Activated CD8-positive, alpha-beta memory T cell treated with anti-CD3 and anti-CD28 coated beads, Interleukin-2, amount 10 ng/mL, durations not matched to agents 7 days and 5 days (primary cell): ENCODE measurements at places on chromosomes 12 and 14. TPM values are rescaled to one million over a fixed set of nuclear protein-coding genes. Genes with fewer than 3 reads are reported as not detected.

DNA sequence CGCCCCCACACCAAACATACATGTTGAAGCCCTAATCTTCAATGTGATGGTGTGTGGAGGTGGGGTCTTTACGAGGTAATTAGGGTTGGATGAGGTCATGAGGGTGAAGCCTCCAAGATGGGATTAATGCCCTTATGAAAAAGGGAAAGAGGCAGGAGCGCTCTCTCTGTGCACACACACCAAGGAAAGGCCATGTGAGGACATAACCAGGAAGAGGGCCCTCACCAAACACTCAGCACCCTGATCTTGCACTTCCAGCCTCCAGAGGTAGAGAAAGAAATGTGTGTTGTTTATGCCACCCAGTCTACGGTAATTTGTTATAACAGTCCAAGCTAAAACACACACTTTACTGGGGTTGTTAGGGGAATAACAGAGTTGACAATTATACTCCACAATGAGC lies 14.6 kb upstream of the PITPNM2 start:
- H3K36me3 ChIP-seq, result peaks cover 39% of the 10 kb centered on the region
- H3K27ac ChIP-seq, result peak overlapping the region; percentile 29
- H3K27me3 ChIP-seq, result no peaks in the 10 kb centered on the region
- H3K4me1 ChIP-seq, result peaks cover 11% of the 10 kb centered on the region
- H3K4me3 ChIP-seq, result no peak overlapping the region
- DNase-seq, result no peak

- H3K27me3 ChIP-seq, result peaks cover 44% of the 10 kb centered on the region
- no peaks in the 10 kb centered on the region for H3K4me1 ChIP-seq
- DNase-seq, result no peak
- no peak overlapping the region for H3K4me3 ChIP-seq
Observed at GRCh38 chr12:2648406-2648805, 146.4 kb upstream of the FKBP4 start.

DNA sequence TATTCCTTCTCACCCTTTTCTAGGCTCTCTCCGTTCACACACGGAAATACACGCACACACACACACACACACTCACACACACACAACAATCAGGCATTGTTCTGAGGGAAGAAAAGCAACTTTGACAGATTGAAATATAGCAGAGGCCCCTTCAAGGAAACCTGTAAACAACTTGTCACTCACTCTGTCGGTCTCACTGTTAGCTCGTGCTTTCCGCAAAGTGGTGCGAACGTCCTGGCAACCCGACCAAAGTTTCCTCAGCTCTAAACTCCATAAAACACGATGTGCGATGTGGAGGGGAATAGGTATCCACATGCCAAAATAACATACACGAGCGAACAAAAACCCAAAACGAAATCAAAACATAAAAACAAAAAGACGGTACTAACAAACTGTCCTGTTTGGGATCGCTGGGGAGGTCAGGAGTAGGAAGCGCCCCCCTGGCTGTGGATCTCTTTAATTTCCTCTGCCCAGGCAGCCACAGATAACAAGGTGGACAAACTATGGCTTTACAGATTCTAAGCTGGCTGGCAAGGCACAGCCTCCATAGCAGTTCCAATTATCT lies 822 bp upstream of the SOX5 start:
- H3K27ac ChIP-seq, result no peak overlapping the region
- H3K4me3 ChIP-seq, result no peak overlapping the region
- H3K4me1 ChIP-seq, result no peaks in the 10 kb centered on the region
- DNase-seq, result no peak
- H3K27me3 ChIP-seq, result no peaks in the 10 kb centered on the region

GRCh38 chr14:64193821-64194220 lies 100.3 kb downstream of the ESR2 start:
- no peak overlapping the region for H3K4me3 ChIP-seq
- peaks cover 9% of the 10 kb centered on the region for H3K4me1 ChIP-seq
- DNase-seq, result no peak
- H3K27me3 ChIP-seq, result no peaks in the 10 kb centered on the region
- H3K36me3 ChIP-seq, result peaks cover 22% of the 10 kb centered on the region

DNA sequence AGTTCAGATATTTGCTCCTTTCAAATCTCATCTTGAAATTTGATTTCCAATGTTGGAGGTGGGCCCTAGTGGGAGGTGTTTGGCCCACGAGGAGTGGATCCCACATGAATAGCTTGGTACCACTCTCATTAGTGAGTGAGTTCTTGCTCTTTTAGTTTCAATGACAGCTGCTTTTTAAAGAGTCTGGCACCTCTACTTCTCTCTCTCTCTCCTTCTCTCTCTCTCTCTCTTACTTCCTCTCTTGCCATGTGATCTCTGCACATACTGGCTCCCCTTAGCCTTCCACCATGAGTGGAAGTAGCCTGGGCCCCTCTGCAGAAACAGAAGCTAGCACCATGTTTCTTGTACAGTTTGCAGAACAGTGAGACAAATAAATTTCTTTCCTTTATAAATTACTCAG lies 25.1 kb downstream of the GPR65 start:
- H3K36me3 ChIP-seq, result peaks cover 26% of the 10 kb centered on the region
- H3K27me3 ChIP-seq, result no peaks in the 10 kb centered on the region
- peak overlapping the region; percentile 59 for H3K27ac ChIP-seq
- H3K4me3 ChIP-seq, result no peak overlapping the region
- DNase-seq, result no peak
- H3K4me1 ChIP-seq, result peaks cover 44% of the 10 kb centered on the region

DNA sequence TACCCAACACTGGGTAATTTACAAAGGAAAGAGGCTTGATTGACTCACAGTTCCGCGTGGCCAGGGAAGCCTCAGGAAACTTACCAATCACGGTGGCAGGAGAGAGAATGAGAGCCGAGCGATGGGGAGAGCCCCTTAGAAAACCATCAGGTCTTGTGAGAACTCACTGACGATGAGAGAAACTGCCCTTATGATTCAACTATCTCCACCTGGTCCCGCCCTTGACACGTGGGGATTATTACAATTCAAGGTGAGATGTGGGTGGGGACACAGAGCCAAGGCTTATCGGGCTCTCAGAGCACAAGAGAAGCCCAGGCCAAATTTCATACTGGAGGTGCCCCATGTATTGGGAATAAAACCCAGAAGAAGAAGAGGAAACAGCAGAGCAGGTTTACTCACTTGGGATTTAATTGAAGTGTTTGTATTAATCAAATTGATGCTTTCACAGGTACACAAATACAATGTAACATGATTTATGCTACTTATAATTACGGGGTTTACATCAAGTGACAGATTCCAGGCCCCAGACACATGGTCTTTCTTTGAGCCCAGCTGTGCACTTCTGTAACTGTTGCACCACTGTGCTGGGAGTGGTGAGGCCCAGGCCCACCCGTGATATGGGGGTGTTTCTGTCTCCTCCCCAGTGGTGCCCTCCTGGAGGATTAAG lies 8.2 kb upstream of the CCDC85C start:
- no peak overlapping the region for H3K4me3 ChIP-seq
- H3K27ac ChIP-seq, result no peak overlapping the region
- H3K4me1 ChIP-seq, result no peaks in the 10 kb centered on the region

DNA sequence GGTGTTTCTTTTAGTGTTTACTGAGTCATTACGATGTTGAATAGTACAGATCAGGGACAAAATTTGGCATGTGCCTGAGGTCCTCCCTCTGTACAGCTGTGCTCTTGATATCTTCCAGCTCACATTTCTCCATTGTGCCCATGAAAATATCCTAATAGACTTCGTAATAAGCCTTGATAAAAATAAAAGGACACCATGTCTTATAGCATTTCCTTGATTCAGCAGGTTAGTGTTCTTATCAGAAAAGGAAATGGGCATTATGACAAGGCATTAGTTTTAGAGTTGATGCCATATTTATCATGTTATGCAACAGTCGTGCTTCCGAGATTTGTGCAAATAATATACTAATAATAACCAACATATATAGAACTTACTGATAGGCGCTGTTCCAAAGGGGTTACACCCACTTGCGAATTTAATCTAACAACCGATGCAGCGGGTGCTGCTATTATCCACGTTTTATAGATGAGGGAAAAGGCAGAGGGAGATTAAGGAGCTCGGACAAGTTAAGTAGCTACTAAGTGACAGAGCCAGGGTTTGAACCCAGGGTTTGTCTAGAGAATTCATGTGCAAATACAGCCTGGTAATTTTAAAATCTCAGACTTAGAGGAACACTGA lies 15.1 kb upstream of the WNK1 start:
- no peaks in the 10 kb centered on the region for H3K36me3 ChIP-seq
- H3K4me1 ChIP-seq, result peaks cover 10% of the 10 kb centered on the region
- no peak overlapping the region for H3K4me3 ChIP-seq

- H3K4me3 ChIP-seq, result no peak overlapping the region
- H3K4me1 ChIP-seq, result peaks cover 8% of the 10 kb centered on the region
- H3K27ac ChIP-seq, result no peak overlapping the region
Observed at GRCh38 chr14:58574623-58575022, 63.1 kb upstream of the DACT1 start.

GRCh38 chr12:89236748-89237383 lies 115.4 kb downstream of the DUSP6 start:
- peaks cover 50% of the 10 kb centered on the region for H3K4me1 ChIP-seq
- H3K4me3 ChIP-seq, result no peak overlapping the region
- no peaks in the 10 kb centered on the region for H3K27me3 ChIP-seq
- DNase-seq, result no peak
- peaks cover 37% of the 10 kb centered on the region for H3K36me3 ChIP-seq

- peaks cover 5% of the 10 kb centered on the region for H3K27me3 ChIP-seq
- no peak overlapping the region for H3K4me3 ChIP-seq
Observed at GRCh38 chr14:90137807-90138206, 76.0 kb downstream of the KCNK13 start.

DNA sequence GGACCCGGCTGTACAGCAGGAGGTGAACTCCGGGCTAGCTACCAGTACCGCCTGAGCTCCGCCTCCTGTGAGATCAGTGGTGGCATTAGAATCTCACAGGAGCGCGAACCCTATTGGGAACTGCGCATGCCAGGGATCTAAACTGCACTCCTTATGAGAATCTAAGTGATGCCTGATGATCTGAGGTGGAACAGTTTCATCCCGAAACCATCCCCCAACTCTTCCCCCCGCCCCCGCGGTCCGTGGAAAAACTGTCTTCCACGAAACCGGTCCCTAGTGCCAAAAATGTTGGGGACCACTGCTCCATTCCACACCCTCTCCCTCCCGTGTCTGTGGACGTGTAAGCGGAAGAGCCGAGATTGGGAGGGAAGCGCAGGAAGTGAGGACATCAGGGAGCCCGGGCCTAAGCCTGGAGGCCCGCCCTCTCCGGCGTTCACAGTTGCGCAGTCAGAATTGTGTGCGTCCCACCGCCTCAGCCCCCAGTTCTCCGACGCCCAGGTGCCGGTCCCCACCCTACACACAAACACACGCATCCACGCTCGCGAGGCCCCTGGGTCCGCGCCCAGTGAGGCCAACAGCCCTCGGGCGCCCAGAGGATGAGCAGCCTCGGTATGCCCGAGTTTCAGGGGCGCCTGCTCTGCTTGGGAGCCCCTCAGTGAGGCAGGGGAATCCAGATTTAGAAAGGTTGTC lies 1.8 kb upstream of the RNASE4 start:
- DNase-seq, result peak; percentile 86
- no peak overlapping the region for H3K4me3 ChIP-seq
- no peaks in the 10 kb centered on the region for H3K27me3 ChIP-seq
- no peak overlapping the region for H3K27ac ChIP-seq
- peaks cover 12% of the 10 kb centered on the region for H3K4me1 ChIP-seq

DNA sequence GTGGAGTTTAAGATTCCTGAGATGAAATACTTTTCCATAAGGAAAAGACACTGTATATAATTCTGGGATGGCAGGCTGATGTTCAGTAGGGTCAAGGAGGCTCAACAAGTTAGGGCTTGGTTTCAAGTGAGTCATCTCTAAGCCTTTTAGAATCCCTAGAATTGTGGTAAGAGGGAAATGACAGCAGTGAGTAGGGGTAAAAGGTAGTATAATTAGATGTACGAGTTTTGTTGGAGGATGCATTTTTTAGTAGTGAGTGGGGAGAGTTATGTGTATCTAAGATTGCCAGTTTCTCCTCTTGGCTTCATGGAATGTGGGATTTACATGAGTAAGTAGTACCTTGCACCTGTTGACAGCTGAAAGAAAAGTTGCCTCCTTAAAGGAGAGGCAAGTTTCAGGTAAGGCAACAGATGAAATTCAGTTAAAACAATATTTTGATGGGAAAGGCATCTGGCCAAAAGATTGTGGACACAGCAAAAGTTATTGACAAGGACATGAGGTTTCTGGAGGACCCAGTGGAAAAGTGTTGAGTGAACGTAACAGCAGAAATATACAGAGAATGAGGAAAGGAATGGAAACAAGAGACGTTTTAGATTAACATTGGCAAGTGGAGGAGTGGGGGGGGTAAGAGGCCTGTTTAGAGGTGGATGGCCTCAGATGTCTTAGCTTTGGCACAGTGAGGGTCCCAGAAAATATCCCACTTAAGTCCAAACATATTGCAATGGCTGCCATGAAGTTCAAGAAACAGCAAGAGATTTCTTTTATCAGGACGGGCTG lies 21.8 kb downstream of the LMO3 start:
- DNase-seq, result no peak
- no peak overlapping the region for H3K27ac ChIP-seq
- no peaks in the 10 kb centered on the region for H3K4me1 ChIP-seq

- DNase-seq, result no peak
- no peaks in the 10 kb centered on the region for H3K4me1 ChIP-seq
- no peak overlapping the region for H3K4me3 ChIP-seq
- no peaks in the 10 kb centered on the region for H3K27me3 ChIP-seq
- H3K27ac ChIP-seq, result no peak overlapping the region
Observed at GRCh38 chr12:3307389-3307788, 183.6 kb upstream of the PRMT8 start.

DNA sequence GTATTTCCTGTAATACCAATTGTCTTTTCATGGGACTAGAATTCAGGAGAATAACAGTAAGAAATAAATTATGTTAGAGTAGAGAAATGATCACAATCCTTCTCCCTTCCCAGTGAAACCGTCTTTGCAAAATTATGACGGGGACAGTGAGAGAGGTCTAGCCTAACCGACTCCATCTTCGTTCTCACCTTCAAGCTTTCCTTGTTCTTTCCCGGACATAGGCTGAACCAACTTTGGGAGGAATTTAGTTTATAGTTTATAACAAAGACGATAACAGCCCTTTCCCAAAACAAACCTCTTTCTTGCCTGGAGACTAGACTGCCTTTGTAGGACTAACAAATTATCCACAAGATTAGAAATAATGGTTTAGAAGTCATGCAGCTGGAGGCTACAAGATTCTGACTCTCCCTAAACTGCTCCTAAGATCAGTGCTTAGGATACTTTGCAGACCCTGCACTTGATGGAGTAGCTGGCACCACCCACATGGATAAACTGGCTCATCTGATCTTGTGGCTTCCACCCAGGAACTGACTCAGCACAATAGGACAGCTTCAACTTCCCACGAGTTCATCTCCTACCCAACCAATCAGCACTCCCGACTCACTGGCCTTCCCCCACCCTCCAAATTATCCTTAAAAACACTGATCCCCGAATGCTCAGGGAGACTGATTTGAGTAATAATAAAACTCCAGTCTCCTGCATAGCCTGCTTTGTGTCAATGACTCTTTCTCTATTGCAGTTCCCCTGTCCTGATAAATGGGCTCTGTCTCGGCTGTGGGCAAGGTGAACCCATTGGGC lies 521.2 kb upstream of the TBX3 start:
- H3K4me3 ChIP-seq, result no peak overlapping the region
- no peaks in the 10 kb centered on the region for H3K27me3 ChIP-seq
- no peaks in the 10 kb centered on the region for H3K4me1 ChIP-seq
- H3K27ac ChIP-seq, result no peak overlapping the region
- DNase-seq, result no peak

OR6S1 gene
- not detected for total RNA-seq

SUOX gene
- 14.6 TPM for total RNA-seq
